NCI-H82 (cell line): ENCODE measurements at places on chromosomes 2 and 18.

GRCh38 chr2:16161085-16161565 is 220.8 kb downstream of the MYCN start:
- DNase-seq, result no peak

- DNase-seq, result peak; percentile 89
These were observed 213.6 kb upstream of the CELF4 start for GRCh38 chr18:37779220-37779619.

DNA sequence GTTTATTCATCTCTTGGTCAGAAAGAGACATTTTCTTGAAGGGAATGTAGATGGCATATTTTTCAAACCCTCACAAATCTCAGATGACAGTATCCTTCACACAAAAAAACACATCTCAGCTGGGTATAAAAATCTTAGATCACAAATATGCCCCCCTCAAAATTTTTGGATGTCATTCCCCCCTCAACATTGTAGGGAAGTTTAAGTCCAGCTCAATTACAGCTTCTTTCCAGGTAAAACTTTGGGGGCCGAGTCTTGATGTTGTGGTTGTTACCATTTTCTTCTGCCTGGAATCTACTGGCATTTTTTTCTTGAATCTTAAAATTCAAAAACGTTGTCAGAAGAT is 46.1 kb downstream of the HDAC4 start:
- DNase-seq, result no peak

DNA sequence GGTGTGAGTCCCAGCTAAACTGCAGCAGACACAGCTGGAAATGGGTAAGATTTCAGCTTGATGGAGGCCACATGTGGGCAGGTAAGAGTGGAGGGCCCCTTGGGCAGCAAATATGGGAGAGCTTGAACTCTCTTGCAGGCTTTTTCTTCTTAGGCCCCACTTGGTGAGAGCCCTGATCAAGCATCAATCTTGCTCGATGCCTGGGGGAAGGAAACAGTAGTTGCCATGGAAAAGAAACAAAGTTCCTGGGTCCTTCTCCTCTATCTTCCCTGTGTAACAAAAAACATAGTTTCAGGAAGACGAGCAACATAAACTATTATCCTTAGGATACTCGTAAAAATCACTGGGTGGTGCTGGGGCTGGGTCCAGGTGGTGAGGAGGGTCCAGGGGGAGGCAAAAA is 42.9 kb downstream of the KIAA1328 start:
- DNase-seq, result no peak

DNA sequence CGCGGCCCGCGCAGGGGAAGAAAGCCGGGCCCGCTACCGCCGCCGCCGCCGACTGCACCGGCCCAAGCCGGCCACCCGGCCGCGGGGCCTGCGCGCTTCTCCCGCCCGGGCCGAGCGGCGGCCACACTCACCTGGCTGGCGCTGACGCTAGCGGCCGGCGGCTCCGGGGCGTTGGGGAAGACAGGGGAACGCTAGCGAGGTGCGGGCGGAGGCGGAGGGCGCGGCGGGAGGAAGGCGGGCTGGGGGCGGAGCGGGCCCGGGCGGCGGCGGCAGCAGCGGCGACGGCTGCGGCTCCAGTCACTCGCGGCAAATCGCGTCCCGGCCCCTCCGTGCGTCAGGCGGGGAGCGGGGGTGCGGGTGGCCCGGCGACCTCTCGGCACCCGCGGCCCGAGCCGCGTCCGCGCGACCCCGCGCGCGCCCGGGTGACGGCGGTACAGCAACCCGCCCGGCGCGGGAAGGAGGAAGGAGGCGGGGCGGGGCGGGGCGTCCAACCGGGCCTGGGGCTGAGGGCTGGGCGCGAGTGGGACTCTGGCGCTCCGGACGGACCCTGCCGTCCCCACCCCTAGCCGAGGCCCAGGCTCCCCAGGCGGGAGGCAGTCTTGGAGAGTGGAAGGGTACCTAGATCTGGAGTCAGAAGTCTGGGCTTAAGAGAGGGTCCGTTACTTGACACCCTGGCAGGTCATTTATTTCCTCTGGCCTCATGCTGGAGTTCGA is at the start of gene SESTD1:
TSS of gene SESTD1 (minus strand) at position 465 of the 714 bp plus-strand sequence. CDS start 72,991 bp downstream, outside the sequence.
- peak; percentile 75 for DNase-seq

- no peak for DNase-seq
These were observed 353.6 kb downstream of the ARHGAP15 start for GRCh38 chr2:143482771-143483170.

GRCh38 chr2:26685989-26686839 is 6.3 kb upstream of the KCNK3 start:
- peak; percentile 49 for DNase-seq

DNA sequence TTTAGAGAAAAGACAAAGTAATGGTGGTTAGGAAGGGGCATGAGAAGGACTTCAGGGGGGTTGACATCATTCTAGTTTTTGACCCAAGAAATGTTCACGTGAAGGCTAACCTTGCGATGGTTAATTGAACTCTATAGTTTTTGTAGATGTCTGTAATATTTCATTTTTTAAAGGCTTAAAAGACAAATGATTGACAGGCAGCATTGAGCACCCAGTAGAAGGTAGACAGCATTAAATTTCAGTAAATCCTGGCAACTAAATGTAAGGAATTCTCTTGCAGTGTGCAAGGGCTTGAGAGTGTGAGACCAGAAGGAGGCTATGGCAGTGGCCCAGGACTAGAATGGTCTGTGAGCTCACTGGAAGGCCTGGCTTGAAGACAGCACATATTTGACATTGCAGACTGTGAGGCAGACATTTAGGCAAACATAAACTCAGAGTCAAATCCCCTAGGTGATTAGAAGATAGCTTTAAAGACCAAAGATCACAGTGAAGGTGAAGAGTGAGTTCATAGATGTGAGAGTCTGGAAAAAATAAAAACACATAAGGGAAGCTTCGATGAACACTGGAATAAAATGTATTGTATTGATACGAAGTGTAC is 100.1 kb upstream of the MAP4K4 start:
- no peak for DNase-seq

DNA sequence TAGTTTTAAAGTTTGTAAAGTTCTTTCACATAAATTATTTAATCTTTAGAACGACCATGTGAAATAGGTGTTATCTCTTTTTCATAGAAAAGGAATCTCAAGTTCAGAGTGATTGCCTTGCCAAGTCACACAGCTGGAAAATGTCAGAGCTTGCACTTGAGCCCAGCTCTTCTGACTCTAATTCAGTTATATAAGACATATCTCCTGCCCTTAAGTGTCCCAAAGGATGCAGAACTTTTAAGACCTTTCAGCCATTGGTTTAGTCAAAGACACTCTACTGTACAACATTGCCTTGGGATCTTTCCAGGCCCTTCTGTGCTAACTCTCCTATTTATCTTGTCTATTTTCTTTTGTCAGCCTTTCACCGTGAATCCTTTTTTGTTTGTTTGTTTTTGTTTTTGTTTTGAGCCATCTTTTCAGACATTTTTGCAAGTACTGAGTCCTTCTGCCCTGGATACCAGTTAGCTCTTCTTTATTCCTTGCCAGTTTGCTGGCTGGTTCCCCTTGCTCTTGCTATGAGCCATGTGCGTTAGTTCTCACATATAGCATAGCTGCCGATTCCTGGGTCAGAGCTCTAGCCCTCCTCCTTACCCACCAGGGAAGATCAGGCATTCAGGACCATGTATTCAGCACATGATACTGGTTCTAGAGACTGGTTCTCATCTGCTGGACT is 160.0 kb upstream of the MYO3B start:
- DNase-seq, result no peak

GRCh38 chr18:24014986-24015638 is 558 bp downstream of the TTC39C start:
- DNase-seq, result peak; percentile 69

DNA sequence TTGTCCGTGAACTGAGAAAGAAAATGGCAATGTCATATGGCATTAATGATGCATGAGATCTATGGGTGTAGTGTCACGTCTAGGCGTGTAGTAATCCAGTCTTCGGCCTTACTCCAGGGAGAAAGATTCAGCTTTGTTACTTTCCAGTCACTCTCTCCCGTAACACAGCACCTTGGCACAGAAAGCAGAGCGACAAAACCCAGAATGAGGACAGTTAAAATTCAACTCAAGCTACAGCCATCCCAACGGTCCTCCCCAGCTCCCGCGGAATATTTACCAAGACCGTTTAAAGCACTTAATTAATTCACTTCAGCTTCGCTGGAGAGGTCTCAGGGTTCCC is 797 bp upstream of the CRIM1 start:
- no peak for DNase-seq

- DNase-seq, result no peak
These were observed 121.2 kb upstream of the CXCR4 start for GRCh38 chr2:136239079-136239685.

DNA sequence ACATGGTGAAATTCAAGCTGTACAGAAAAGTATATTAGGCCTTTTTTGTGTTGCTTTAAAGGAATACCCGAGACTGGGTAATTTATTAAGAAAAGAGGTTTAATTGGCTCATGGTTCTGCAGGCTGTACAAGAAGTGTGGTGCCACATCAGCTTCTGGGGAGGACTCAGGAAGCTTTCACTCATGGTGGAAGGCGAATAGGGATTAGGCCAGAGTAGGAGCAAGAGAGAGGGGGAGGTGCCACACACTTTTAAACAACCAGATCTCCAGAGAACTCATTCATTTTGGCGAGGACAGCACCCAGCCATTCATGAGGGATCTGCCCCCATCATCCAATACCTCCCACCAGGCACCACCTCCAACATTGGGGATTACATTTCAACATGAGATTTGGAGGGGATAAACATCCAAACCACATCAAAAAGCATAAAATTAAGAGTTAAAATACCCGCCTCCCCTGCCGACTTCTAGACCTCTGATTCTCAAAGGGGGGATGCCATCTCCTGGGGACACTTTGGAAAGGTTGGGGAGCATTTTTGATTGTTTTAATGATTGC is 15.1 kb upstream of the LIPG start:
- DNase-seq, result peak; percentile 33

DNA sequence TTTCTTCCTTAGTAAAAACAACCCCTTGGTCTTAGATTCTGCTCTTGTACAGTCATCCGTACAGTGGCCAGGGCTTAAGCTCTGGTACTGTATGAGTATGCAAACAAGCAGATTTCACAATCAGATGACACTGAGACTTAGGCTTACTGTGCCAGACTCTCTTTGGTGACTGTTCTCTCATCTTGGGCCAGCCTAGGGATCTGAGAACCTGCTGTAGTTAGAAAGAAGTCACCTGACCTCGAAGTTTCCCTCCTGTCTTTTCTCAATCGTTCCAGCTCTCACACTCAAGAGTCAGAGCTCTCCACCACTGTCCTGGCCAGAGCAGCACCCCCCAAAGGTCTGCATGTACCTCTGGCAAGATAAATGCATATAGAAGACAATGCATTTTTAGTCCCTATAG is 63.2 kb downstream of the ZEB2 start:
- DNase-seq, result peak; percentile 55

GRCh38 chr18:6482198-6482977 is 67.7 kb upstream of the L3MBTL4 start:
- peak; percentile 72 for DNase-seq

DNA sequence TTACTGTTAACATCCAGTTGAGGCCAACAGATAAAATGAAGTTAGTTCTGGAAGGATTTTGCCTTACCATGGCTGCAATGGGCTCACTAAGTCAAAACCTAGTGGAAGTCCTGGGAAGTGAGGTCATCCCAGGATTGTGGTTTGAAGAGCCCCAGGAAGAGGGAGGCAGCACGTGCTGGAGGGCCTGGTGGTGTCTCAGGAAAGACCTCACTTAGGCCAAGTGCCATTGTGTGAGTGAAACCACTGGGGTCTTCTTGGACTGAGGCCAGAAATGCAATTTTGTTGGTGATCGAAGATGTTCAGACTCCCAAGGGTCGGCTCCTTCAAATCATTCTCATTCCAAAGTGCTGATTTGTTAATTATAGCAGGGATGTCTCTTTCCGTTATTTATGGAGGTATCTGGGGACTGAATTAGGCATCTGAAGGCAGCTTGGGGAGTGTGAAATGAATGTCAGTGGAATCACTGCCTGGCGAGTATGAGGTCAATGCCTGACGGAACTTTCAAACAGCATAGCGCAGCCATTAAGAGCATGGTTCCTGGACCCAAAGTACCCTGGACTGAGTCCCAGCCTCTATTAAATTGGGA is 60.0 kb downstream of the IL1R2 start:
- no peak for DNase-seq

DNA sequence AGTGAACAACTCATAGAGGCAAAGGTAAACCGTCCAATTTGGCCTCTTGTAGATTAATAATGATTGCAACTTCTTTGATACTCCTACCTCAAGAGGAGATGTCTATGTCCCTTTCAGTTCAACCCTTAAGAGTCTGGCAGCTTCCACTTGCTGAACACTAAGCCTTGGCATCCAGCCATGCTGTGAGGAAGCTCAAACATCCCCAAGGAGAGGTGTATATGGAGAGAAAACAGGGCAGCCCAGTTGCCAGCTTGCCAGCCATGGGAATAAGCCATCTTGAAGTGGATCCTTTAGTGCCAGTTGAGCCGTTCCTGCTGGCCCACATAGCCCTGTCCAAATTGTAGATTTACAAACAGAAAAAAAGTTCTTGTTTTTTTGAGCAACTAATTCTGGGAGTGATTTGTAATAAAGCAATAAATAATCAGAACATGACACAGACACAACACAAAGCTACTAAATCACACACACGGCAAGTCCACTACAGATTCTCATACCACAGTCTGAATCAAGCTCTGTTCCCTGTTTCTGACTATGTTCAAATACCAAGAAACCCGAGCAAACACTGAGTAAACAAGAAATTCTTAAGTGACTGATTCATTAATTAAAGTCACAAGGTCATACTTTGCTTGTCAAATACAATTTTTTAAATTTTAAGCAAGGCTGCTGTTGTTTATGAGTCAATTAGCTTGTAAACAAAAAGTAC is 96.1 kb downstream of the PID1 start:
- DNase-seq, result no peak

DNA sequence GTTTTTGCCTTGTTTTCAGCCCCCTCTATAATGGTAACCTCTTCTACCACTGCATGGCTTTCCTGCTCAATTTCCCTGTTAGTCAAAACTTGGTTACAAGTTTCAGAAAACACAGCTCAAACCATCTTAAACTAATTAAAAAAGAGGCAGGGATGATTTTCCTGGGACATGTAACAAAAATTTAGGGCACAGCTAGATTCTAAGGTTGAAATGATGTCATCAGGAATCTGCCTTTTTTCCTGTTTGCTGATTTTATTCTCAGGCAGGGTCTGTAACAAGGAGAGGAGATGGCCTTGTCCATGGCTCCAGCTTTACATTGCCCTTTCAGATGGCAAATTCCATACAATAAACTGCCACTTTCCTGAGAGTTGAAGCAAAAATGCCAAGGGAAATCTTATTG is 157.9 kb upstream of the CREB1 start:
- no peak for DNase-seq
